ENCODE measurements at places on chromosomes 7 and 10. TPM values are rescaled to one million over a fixed set of nuclear protein-coding genes. Genes with fewer than 3 reads are reported as not detected.

Gene CALN1
- not detected for total RNA-seq

Gene GOT1
- total RNA-seq: 13.8 TPM

Gene GPR26
- total RNA-seq: not detected

Gene PIP
- not detected for total RNA-seq

Gene MGAM2
- not detected for total RNA-seq

Gene CAMK1D
- 77.3 TPM for total RNA-seq
